Kidney epithelial cell (primary cell): ENCODE measurements at places on chromosomes 6 and 20. TPM values are rescaled to one million over a fixed set of nuclear protein-coding genes. Genes with fewer than 3 reads are reported as not detected.

The TUBB2B gene
- 287 and 316 TPM in 2 replicates for total RNA-seq

DNA sequence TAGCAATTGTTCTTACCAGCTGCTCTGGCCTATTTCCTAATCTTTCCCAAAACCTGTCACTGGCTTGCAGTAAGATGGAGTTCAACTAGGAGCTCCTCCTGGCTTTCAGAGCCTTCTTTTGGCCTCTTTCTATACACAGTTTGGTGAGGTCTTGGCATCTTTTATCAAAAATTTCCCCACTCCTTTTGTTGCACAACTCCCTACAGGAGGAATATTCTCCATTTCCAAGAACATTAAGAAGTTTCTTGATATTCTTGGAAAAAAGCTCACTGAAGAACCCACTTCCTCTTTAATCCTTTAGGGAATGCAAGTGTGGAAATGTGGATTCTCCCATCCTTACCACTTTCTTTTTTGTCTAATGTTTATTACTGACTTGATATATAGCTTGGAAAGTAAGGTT lies 171.3 kb upstream of the KCNK16 start:
- DNase-seq: no peak

- DNase-seq: no peak
Measured at GRCh38 chr6:157741948-157742556, 81.0 kb upstream of the SNX9 start.

DNA sequence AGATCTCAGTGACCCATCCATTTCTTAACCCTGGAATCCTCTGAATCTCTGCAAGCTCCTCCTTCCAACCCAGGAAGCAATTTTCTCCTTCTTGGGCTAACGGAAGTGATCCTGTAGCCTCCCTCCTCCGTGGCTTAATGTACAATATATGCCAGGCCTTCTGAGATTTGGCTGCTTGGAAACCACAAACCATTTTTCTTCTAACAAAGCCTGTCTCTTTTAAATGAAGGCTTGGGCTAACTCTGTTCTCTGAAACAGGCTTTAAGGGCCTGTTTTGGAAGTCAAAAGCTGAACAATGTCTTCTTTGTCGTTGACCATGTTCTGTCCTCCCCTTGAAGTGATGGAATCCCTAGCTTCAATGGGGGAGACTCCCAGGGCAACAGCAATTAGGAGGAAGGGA lies 14.9 kb downstream of the FYN start:
- DNase-seq: no peak

- DNase-seq: no peak
Measured at GRCh38 chr20:38747495-38748096, 664 bp upstream of the ACTR5 start.

The FOXQ1 gene
- total RNA-seq: 6.8 and 6.9 TPM in 2 replicates

GRCh38 chr20:33875055-33875454 lies 63.9 kb downstream of the CHMP4B start:
- DNase-seq: no peak

GRCh38 chr6:25124216-25124715 lies 154.9 kb upstream of the CARMIL1 start:
- no peak for DNase-seq

DNA sequence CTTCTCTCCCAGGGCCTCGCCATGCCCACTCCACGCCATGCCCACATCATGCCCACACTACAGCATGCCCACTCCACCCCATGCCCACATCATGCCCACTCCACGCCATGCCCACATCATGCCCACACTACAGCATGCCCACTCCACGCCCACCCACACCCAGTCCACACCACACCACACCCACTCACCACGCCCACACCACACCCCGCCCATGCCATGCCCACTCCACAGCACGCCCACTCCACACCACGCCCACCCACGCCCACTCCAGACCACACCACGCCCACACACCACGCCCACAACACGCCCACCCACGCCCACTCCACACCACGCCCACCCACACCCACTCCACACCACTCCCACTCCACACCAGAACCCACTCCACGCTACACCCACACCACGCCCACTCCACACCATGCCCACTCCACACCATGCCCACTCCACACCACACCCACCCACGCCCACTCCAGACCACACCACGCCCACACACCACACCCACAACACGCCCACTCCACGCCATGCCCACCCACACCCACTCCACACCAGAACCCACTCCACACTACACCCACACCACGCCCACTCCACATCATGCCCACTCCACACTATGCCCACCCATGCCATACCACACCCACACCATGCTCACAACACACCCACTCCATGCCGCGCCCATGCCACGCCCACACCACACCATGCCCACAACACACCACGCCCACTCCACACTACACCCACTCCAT lies 88.6 kb downstream of the ERMARD start:
- no peak for DNase-seq

- peak; percentile 51 for DNase-seq
Measured at GRCh38 chr6:9204171-9204570, 768.8 kb upstream of the SLC35B3 start.

GRCh38 chr20:10478205-10478604 lies 43.1 kb downstream of the SLX4IP start:
- DNase-seq: no peak

The ARHGAP18 gene
- total RNA-seq: 11.9 and 16.3 TPM in 2 replicates

The WFDC5 gene
- total RNA-seq: 1.0 TPM in 1 of 2 replicates, not detected in the other

The CPNE5 gene
- total RNA-seq: 0.13 and 1.4 TPM in 2 replicates

DNA sequence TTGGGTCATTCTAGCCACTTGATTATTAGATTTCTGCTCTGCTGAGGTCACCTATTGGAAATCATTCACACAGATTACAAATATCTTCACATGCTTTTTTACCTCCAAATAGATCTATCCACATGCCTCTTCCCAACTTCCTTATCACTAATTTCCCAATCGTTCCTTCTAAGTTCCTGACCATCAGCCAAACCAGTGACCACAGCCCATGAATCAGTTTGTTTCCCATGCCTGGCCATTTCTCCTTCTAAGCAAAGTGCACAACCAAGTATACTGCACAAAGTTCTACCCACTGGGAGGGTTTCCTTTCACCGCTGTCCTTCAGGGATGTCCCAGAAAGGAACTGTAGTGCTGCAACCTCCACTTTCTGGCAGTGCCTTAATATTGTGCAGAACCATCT lies 140.5 kb upstream of the SYNDIG1 start:
- DNase-seq: no peak

- no peak for DNase-seq
Measured at GRCh38 chr6:17883665-17884497, 103.6 kb downstream of the KIF13A start.
